NCI-H1930 (cell line): ENCODE measurements at places on chromosomes 13 and 19.
A peak's percentile ranks its signal among the peaks of the same experiment; 100 is the strongest.

DNA sequence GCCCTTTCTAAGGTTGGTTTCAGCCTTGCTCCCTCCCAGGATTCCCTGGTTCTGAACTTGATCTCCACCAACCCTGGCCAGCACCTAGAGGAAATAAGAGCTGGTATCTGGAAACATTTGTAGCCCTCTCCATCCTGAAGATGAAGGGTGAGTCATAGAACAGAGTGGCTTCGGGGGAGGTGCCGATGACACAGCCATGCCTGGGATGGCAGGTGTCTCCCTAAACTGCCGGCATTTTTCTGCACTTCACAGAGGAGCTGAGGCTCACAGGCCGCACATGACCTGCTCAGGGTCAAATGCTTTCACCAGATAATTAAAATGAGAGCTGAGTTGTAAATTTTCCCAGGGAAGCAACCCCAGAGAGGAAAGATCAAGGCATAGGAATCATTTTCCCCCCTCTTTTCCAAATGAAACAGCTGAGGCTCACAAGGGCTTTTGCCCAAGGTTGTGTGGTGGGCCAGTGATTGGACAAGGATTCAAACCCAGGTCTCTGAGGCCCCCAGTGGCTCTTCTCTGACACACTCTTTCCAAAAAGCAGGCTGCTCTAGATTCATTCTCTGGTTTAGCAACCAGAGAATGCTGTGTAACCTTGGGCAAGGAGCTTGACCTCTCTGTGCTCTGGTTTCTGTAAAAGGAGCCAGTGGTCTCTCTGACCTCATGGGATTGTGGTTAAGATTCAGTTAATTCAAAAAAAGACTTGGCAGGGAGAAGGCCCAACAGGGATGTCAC lies 1.2 kb upstream of the SLC25A42 start:
- no peak for DNase-seq

GRCh38 chr13:35964011-35964862 lies 166.9 kb downstream of the DCLK1 start:
- DNase-seq = no peak

GRCh38 chr19:33646306-33646705 lies 24.6 kb downstream of the CHST8 start:
- no peak for DNase-seq

GRCh38 chr13:20127562-20128458 lies 33.0 kb downstream of the GJA3 start:
- peak; percentile 81 for DNase-seq

DNA sequence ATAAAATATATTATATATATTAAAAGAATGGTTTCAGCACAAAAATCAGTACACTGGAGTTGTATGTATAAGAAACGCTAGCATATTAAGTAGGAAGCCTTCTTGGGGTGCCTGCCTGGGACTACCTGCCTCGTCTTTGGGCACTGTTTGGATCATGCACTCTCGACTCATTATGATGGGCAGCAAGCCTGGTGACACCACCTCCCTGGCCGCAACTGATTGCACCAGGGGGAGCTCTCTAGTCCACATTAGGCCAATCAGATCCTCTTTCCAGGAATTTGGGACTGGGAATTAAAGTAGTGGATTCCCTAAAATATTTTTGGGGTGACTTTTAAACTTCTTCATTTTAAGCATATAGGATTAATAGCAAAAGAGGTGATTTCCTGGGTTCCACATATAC lies 56.0 kb upstream of the RGCC start:
- no peak for DNase-seq

DNA sequence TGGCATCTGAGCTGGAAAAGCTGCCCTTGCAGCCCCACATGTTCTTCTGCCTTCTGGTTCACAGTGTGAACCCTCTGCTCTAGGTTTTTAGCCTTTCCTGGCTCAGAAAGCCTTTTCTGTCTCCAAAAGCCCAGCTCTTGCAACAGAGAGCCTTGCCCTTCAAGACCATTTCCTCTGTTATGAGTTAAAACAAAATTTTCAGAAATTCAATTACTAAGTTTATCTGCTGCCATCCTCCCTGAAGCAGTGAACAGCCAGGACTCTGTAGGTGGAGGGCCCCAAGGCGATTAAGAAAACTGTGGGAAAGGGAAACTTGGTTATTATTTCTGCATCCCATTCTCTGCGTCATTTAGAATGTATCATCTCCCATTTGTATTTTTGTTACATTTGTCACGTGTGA lies 18.8 kb downstream of the FAM124A start:
- DNase-seq = no peak

- no peak for DNase-seq
Observed at GRCh38 chr13:97257800-97258799, 36.0 kb downstream of the MBNL2 start.

DNA sequence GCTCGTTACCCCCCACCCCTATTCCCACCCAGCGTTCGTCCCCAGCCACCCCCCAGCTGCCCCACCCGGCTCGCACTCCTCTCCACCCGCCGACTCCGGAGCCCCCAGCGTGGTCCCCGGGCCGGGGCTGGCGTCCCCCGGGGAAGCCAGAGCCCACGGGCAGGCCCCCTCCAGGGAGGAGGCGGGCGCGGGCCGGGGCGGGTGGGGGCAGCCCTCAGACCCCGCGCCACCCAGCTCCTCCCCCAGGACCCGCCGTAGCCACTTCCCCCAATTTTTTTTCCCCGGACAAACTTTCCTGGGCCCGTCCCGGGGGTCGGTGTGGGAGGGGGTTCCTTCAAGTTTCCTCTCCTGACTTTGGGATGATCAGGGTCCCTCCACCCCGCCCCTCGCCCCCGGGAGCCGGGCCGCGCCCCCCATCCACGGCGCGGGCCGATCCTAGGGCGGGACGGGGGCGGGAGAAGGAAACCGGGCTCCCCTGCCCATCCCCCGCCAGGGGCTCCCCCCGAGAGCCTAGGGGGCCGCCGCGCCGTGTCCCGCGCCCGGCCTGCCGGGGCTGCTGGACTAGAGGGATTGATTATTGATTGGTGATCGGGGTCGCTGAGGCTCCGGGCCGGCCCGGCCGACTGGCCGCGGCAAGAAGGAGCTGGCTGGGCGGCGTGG lies 927 bp upstream of the TSHZ3 start:
- no peak for DNase-seq

GRCh38 chr13:103224804-103225203 lies 158.6 kb upstream of the SLC10A2 start:
- DNase-seq = no peak

DNA sequence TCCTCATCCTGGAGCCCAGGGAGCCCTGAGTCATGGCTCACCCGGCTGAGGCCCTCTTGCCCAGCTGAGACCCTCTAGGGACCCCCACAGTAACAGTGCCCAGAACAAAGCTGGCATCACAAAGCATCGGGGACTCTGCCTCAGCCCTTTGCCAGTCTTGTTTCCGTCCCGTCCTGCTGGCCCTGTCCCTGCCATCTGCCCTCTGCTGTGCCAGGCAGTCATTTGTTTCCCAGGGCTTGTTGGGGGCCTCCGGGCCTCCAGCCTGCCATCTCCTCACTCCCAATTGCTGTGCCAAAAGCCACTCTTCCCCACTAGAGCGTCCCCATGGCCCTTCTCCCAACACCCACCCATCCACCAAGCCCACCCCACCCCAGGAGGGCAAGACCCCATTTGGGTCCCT lies 64.2 kb downstream of the SMARCA4 start:
- no peak for DNase-seq

DNA sequence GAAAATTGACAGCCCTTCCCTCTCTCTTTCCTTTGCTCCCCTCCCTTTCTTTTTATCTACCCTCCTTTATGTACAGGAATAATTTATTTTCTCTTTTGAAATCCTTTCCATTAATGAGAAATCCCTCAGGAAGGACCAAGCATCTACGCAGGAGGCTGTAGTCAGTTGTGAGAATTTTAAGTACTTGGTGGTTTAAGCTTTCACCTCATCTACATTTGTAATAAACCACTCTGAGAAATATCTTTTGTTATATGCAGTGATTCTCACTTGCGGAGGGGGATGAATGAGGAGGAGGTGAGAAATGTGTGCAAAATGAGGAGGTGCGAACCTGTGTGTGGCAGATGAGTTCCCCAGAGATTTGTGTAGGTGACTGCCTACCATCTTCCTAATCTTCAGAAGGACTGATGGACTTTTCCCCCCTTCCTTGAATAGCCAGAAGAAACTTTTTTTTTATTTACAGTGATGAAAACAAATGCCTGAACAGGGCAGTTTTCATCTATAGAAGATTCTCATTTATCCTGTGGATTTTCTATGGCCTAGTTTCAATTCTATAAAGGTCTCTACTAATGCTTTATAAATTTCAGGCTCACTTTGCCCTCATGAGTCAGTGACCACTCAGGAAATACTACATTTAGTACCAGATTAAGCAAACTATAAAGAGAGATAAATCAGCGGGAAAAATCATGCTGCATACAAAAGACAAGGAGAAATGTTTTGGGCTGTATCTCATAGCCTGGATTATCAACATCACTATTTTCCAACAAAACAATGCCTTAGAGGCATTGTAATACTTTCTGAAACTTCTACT lies 118.3 kb downstream of the LHFPL6 start:
- no peak for DNase-seq

- DNase-seq = no peak
Observed at GRCh38 chr19:772730-773436, 22.0 kb downstream of the MISP start.

GRCh38 chr13:46544208-46544607 lies 8.8 kb upstream of the LRCH1 start:
- DNase-seq = no peak

DNA sequence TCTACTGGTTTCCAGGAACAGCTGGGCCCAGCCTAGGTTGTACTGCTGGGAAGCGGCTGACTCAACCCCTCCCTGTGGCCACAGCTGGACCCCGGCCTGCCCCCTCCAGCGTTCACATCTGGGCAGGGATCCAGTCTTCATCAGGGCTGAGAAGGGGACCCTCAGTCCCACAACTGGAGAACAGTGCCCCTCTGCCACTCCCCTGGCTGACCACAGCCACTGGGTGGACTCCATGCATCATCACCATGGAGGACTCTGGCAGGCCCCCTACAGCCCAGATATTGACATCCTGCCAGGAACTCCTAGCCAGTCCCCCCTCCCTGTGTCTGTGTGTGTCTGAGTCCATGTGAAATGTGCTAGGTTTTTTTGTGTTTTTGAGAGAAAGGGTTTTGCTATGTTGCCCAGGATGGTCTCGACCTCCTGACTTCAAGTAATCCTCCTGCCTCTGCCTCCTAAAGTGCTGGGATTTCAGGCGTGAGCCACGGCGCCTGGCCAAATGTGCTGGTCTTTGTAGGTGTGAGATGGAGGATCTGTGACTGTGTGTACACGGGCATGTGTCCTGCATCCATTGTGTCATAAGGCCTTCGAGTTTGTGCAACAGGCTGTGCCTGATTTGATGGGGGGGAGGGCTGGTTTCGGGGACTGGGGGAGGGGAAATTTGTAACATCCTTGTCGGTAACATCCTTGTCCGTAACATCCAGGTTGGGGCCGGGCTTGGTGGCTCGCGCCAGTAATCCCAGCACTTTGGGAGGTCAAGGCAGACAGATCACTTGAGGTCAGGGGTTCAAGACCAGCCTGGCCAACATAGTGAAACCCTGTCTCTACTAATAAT lies 4.0 kb upstream of the HOOK2 start:
- no peak for DNase-seq

DNA sequence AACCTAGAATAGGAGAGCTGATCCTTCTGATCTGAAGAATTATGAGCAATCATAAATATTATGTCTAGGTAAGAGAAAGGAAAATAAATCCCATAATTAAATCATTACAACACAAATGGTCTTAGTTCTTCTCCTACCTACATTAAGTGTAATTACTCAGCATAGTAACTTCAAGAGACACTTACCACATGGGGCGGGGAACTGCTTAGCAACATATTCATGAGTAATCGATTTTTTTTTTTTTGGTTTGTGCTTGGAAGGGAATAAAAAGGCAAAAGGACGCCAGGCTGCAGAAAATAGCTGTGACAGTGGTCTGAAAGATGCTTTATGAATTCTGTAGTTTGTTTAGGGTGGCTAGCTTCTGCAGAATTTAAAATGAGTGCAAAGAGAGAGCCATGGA lies 103.3 kb upstream of the HTR2A start:
- DNase-seq = no peak

DNA sequence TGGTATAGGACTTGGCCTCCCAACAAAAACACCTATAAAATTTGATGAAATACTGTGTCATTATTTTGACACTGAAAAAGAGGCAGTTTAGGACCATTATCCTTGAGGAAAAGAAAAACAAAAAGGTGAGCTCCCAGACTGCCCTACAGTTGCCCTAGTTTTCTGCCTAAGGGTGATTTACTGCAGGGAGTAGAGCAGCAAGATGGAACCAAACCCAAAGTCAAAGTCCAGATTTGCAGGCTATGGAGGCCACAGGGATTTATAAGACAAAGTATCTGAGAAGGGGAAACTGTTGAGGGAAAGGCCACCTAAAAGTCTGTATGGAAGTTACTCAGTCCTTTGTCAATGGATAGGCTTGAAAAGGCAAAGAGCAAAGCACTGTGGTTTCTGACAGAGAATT lies 112.4 kb upstream of the TRPC4 start:
- no peak for DNase-seq

DNA sequence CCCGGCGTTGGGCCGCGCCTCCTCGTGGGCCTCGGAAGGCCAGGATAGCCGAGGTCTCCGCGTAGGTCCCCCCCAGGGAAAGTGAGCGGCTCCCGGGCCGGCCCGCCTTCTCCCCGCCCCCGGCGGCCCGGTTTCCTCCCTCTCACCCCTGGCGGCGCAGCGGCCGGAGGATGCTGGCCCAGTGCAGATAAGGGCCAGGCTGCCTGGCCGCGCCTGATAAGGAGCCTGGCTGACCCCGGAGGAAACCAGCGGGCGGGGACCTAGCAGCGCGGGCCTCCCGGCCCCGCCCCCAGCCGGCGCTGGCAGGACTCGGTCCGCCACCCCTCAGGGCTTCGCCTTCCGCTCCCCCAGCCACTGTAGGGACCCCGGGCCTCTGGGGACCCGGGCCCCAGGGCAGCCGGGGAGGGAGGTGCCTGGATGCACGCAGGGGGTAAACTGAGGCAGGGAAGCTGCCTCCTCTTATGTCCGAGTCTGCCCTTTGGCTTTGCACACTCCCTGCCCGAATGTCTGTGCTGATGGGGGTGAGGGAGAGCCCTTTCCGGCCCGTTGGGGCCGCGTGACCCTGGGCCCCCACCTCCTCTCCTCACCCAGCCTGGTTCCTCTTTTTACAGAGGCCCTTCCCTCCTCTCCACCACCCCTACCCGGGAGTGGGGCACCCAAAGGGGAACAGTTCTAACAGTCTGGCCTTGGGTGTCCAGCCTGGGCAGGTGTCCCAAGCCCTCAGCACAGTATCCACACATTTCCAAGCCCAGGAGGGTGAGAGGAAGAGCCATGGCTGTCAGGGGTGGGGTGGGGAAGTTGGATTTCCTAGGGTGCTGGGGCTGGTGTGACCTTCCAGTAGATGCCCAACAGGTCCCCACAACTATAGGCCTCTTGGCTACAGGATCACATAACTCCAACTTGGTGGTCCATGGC lies at the start of gene LYL1:
Gene LYL1, minus strand, starts transcription at position 193 of the 915 bp plus-strand sequence. CDS start 1,687 bp downstream, outside the sequence.
- DNase-seq = no peak

DNA sequence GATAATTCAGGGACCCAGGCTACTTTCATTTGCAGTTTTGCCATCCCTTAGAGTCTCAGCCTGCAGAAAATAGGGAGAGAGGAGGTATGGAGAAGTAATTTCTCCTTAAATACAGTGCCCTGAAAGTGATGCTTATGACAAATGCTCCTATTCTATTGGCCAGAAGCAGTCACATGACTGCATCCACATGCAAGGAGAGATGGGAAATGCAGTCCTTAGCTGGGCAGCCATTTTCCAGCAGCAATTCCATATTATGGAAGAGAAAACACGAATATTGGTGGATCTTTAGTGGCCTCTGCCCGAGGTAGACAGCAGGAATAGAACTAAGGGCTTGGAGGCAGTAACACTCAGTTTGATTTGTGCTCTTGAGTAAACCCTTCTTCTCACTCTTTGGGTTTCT lies 39.4 kb downstream of the VAV1 start:
- DNase-seq = no peak

GRCh38 chr13:95221971-95222732 lies 79.1 kb downstream of the ABCC4 start:
- DNase-seq = no peak
